ENCODE measurements at places on chromosomes 1 and 21.

GRCh38 chr21:44549525-44550211, 1.6 kb downstream of the KRTAP10-2 start:
- no peak for DNase-seq

- no peak for DNase-seq
Measured at GRCh38 chr1:207808911-207809555, 57.2 kb downstream of the CD46 start.

DNA sequence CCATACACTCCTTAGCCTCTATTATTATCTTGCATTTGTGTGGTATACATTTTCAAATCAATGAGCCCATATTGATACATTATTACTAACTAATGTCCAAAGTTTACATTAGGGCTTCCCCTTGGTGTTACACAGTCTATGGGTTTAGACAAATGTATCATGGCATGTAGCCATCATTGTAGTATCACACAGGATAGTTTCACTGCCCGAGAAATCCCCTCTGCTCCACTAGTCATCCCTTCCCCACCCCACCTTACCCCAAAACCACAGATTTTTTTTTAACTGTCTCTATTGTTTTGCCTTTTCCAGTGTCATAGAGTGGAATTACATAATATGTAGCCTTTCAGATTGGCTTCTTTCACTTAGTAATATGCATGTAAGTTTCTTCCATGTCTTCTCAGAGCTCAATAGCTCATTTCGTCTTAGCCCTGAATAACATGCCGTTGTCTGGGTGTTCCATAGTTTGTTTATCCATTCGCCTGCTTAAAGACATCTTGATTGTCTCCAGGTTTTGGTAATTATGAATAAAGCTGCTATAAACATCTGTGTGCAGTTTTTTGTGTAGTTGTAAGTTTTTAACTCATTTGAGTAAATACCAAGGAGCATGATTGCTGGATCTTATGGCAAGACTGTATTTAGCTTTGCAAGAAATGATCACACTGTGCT, 86.4 kb upstream of the LYST start:
- peak; percentile 54 for DNase-seq

- no peak for DNase-seq
Measured at GRCh38 chr1:163084330-163084729, 15.2 kb downstream of the RGS4 start.

DNA sequence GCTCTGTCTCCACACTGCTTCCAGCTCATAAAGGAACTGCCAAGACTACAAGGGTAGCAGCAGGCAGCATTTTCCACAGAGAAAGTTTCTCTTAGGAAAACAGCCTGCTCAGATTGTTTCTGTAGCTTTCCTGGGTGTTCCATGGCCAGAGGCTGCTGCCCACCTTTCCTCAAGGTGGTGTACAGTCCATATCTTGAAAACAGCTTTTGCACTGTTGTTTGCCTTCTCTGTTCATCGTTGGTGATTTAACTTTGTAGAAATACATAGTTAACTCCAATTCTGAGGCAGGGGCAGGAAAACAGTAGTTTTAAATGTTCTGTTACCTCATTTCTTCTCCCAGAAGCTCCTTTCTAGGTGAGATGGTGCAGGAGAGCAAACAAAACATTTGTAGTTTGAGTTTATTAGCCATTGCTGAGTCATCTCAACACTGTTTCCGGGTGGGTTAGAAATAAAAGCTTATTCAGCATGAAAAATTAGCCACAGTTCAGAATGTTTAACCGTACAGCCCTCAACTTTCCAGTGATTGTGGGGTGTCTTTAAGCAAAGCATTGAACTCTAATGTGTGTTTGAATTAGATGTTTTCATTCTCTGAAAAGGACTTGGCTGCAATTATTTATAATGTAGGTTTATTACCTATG, 41.7 kb downstream of the DIP2A start:
- no peak for DNase-seq

DNA sequence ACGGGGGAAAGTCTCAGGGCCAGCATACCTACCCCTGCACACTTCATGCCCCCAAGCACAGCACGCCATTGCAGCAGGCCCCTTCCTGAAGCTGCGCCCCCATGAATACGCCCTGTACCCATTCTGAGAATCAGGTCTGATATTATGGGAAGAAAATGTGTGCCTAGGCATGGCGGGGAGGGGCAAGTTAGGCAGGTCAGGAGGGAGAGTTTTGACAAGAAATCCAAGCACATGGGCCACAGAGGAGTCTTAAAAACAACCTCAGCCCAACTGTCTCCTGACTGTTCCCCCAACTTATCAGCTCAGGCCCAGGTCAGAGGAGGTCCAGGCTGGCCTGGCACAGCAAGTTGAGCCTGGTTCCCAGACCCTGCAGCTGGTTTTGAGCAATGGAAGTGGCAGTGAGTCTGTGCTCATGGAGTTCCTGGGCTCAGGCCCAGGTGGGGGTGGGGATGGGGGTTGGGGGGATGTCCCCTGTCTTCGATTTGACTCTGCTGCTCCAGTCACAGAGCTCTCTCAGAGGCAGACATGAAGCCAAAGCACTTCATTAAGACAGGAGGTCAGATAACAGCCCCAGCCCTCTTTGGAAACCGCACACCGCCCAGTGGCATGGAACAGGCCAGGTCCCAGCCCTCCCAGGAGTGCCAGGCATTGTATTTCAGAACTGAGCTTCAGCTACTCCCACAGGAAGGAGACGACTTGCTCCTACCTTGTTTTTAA, 20.6 kb upstream of the BCAR3 start:
- DNase-seq = no peak

DNA sequence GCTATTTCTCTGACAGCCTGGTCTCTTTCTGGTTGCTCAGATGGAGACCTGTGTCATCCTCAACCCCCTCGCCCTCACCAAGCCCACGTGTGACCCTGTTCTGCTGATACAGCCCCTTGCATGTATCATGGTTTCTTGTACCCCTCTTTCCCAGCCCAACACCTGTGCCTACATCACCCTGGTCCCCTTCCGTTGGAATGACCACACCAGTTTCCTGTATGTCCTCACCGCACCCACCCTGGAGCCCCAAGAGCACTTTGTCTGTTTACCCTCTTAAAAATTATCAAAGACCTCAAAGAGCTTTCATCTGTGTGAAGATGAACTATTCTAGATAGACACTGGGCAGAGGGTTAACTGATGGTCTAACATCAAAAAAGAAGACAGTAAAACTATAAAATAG, 179.5 kb downstream of the GALNT2 start:
- no peak for DNase-seq

- no peak for DNase-seq
Measured at GRCh38 chr1:1438531-1439381, 3.3 kb downstream of the VWA1 start.

- no peak for DNase-seq
Measured at GRCh38 chr1:211736351-211736915, 61.0 kb upstream of the NEK2 start.

GRCh38 chr21:33481314-33481943, 1.7 kb upstream of the TMEM50B start:
- no peak for DNase-seq

GRCh38 chr21:45078877-45079281, 4.5 kb downstream of the ADARB1 start:
- DNase-seq = peak; percentile 81

DNA sequence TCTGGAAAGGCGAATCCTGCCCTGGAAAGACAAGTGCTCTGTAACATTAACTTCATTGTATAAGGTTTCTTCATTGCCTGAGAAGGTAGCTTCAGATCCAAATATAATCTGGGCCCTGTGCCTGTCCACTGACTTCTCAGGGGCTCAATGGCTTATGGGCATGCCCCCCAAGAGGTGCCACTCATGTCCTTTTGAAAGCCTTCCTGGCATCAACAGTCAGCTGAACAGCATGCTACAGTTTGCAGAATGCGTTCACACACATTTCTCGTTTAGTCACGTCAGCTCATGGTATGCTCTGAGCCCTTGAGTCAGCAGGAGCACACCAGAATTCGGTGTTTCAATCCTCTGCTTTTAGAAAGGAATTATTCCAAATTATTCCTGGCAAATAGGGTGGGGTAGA, 23.8 kb downstream of the TMCC2 start:
- no peak for DNase-seq
